ENCODE measurements at places on chromosomes 13 and 19. TPM values are rescaled to one million over a fixed set of nuclear protein-coding genes. Genes with fewer than 3 reads are reported as not detected.

Gene ZNF121
- 57.1 TPM for total RNA-seq

Gene PGLYRP2
- total RNA-seq = 0.07 TPM

Gene SIGLEC8
- total RNA-seq = not detected

Gene CBARP
- total RNA-seq = 1.1 TPM

Gene KLK5
- total RNA-seq = not detected

Gene PLPP2
- total RNA-seq = 0.25 TPM

DNA sequence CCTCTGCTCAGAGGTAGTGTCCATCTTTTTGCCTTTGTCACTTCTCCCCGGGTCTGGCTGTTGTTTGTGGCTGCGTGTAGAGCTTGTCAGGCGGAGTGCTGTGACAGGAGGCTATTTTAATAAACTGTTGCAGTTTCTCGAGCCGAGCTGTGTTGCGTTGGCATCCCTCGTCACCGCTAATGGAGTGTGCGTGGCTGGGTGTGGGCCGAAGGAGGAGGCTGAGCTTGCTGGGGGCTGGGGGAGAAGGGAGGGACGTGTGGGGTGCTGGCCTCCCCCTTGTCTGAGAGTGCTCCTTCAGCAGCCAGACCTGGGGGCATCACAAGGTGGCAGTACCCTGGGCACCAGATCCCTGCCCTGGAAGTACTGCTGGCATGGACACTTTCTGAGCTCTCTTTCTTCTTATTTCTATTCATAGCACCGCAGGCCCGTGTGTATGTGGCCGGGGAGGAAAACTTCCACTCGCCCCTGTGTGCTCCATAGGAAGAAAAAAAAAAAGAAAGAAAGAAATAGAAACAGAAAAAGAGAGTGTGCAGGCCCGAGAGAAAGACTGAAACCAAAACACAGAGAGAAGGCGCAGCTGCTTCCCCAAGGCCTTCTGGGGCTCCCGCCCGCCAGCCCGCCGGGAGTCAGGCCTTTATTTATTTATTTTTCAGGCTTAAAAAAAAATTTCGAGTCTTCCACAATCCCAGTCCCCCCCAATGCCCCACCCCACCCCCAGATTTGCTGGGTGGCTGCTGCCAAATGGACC, 27.0 kb downstream of the NFIX start:
- peak; percentile 28 for DNase-seq

DNA sequence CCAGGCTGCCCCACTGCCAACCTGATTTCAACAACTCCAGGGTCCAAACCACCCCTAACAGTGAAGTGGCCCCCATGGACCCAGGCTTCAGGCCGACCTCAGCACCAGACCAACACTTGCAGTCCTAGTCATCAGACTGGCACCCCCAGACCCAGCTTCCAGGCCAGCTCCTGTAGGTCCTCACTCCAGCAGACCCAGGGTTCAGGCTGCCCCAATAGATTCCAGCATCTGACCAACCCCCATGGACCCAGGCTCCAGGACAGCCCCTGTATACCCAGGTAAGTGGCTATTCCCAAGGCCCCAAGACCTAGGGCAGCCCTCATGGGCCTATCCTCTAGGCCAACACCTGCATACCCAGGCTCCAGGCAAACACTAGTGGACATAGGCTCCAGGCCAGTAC, 193.8 kb upstream of the OBI1 start:
- no peak for DNase-seq

DNA sequence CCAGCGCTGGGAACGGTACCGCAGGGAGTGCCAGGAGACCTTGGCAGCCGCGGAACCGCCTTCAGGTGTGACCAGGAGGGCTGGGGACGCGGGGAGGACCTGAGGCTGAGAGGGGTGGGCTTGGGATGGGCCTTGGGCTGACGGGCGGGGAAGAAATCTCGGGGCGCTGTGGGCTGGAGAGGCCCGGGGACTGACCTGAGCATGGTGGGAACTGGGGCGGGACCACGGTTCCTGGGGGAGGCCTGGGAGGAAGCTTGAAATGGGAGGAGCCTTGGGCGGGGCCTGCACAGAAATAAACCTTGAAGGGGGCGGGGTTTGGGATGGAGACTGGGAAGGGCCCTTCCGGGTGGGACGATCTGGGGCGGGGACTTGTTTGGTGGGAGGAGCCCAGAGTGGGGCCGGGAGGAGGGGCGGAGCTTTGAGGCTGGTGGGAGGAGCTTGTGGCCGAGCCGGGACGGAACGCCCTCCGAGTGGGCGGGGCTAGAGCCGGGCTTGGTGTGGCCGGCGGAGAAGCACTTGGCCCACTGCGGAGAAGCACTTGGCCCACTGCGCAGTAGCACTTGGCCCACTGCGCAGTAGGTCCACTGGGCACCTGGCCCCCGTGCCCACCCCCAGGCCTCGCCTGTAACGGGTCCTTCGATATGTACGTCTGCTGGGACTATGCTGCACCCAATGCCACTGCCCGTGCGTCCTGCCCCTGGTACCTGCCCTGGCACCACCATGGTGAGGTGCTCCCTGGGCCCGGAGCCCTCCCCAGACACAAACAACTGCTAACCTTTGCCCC, 2.8 kb downstream of the GIPR start:
- peak; percentile 78 for DNase-seq

DNA sequence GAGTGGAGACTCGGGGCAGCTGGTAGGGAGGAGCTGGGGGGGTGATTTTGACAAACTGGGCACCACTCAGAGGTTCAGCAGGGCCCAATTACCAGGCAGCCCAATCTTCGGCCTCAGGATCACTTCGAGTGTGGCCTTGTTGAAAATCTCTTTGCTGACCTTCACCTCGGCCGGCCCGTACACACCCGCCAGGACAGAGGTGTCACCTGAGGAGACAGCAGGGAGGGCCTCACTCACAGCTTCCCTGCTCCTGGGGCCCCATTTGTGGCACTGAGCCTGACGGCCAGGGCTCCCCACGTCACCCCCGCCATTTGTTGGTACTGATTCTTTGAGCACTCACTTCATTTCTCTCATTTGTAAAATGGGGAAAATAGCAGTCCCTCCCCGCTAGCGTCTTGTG, 4.4 kb downstream of the EXOSC5 start:
- no peak for DNase-seq

- no peak for DNase-seq
Observed at GRCh38 chr19:52660981-52661380, 22.8 kb upstream of the ZNF83 start.

- DNase-seq = no peak
Observed at GRCh38 chr19:38557205-38557799, 60.5 kb downstream of the MAP4K1 start.

GRCh38 chr19:47489072-47489914, 5.3 kb upstream of the KPTN start:
- DNase-seq = no peak

- no peak for DNase-seq
Observed at GRCh38 chr19:42436006-42436405, 6.7 kb downstream of the CXCL17 start.

- no peak for DNase-seq
Observed at GRCh38 chr13:35882722-35883497, 248.3 kb downstream of the DCLK1 start.

DNA sequence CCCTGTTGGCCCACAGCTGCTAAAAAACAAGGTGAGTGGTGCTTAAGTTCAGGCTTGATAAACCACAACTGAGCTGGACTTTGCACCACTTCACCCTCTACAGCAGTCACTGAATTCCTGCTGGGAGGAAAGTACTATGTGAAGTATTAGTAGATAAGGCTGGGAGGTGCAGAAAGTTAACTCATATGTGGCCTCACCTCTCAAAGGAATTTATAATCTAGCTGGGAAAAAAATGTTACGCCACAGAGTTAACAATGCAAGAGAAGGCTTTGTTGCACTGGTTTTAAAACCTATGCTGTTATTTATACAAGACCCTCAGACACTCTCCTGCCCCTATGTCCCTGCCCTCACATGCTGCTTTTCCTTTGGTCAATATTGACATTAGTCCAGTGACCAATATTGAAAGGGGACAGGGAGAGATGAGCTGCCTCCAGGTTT, 60.9 kb downstream of the LIG4 start:
- no peak for DNase-seq

GRCh38 chr13:110425444-110425780, 118.3 kb downstream of the COL4A2 start:
- no peak for DNase-seq

- peak; percentile 90 for DNase-seq
Observed at GRCh38 chr19:17001603-17002183, 24.9 kb downstream of the CPAMD8 start.
